Thymus (tissue), 14 donors: ENCODE measurements at places on chromosomes 12 and 14.

- H3K4me3 ChIP-seq, result no peak overlapping the region
- no peak for DNase-seq
- no peaks in the 10 kb centered on the region for H3K36me3 ChIP-seq
- no peaks in the 10 kb centered on the region for H3K27me3 ChIP-seq
- no peak overlapping the region for H3K27ac ChIP-seq
Observed at GRCh38 chr14:70536830-70537229, 2.0 kb upstream of the ADAM20 start.

DNA sequence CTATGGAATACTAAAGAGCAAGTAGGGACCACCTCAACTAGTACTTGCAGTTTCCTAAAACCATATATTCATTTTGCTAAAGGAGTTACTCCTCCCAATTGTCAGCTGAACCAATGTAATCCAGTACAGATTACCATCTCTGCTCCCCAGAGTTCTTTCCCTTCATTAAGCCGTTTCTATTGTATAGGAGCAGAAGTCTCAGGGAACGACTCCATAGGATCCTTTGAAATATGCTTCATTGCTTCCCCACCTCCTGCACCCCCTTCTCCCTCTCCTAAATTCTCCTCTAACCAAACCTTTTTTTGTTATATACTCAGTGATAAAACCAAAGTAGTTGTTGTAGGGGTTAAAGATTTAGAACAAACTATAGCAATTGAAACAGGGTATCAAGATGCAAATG, 30.7 kb upstream of the LALBA start:
- H3K4me1 ChIP-seq, result no peaks in the 10 kb centered on the region
- no peak overlapping the region for H3K27ac ChIP-seq
- H3K27me3 ChIP-seq, result no peaks in the 10 kb centered on the region
- no peaks in the 10 kb centered on the region for H3K36me3 ChIP-seq

- peaks cover 7% of the 10 kb centered on the region for H3K4me1 ChIP-seq
- no peak overlapping the region for H3K4me3 ChIP-seq
- H3K27ac ChIP-seq, result no peak overlapping the region
- no peaks in the 10 kb centered on the region for H3K36me3 ChIP-seq
Observed at GRCh38 chr12:89278169-89278568, 74.1 kb downstream of the DUSP6 start.

DNA sequence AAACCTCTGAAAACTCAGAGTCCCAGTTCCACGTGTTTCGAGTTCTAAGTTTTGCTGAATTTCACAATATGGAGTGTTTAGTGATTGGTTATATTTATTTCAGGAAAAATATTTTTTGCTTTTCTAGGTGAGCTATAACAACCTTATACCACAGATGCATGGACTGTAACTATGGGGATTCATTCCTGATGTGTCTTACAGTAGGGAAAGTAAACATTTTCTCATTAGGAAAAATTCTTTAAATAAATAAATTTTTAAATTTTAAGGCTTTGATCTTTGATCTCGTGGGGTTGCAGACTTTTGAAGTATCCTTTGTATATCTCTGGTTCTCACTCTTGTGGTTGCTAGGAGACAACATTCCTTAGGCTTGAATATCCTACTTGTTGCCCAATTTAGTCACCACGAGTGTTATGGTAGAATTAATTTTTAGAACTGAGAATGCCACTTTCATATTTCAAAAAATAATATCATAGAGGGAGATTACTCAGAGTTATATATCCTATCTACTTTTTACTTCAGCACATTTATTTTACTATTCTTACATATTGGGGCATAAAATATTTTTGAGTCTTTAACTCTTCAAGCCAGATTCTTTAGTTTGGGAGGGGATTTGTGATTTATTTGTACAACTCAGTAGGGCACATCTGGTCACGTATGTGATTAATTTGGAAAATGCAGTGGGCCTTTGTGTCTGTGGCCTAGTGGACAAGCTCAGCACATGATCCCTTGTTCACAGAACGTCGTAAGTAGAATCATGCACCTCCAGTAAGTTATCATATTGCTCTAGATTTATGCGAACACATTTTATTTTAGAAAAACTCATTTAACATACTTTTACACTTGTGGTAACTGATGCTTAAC, 224.0 kb downstream of the TTC6 start:
- H3K27ac ChIP-seq, result no peak overlapping the region
- H3K36me3 ChIP-seq, result no peaks in the 10 kb centered on the region
- H3K27me3 ChIP-seq, result no peaks in the 10 kb centered on the region
- no peak overlapping the region for H3K4me3 ChIP-seq

DNA sequence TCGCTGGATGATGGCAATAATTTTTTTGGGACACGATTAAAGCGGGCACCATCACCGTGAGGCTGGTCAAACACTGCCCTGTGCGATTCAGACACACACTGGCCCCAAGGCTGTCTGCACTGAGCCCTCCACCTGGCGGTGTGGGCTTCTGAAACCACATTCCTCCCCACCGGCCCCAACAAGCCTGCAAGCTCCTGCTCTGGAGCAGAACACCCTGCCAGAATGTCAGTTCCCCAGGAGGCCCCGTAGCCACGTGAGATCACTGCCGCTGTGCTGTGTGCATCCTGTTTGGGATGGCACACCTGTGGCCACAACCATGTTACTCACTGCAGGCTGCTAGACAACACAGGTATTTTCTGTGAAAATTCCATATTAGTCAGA, 7.9 kb downstream of the GSC start:
- H3K4me1 ChIP-seq, result no peaks in the 10 kb centered on the region
- no peak overlapping the region for H3K4me3 ChIP-seq
- H3K36me3 ChIP-seq, result no peaks in the 10 kb centered on the region
- no peak overlapping the region for H3K27ac ChIP-seq
- H3K27me3 ChIP-seq, result peaks cover 50% of the 10 kb centered on the region
- no peak for DNase-seq

DNA sequence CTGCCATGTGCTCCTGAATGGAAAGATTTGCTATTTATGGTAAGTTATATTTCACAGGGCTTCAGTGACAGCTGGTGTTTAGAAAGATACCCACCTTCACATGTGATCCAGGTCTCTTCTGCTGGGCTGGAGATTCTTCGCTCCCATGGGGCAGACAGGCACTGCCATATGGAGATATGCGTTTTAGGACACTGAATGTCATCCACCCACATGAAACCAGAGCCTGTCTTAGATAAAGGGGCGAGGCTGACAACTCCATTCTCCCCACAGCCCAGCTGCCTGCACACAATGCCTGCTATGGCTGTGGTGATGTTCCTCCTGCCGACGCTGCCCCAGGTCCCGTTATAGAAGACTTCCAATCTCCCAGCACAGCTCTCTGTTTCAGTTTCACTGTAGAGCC, 69.4 kb downstream of the ACSM4 start:
- no peak for DNase-seq
- H3K36me3 ChIP-seq, result no peaks in the 10 kb centered on the region
- no peaks in the 10 kb centered on the region for H3K4me1 ChIP-seq
- H3K27me3 ChIP-seq, result no peaks in the 10 kb centered on the region

- no peaks in the 10 kb centered on the region for H3K27me3 ChIP-seq
- no peaks in the 10 kb centered on the region for H3K36me3 ChIP-seq
- no peak for DNase-seq
- H3K4me3 ChIP-seq, result no peak overlapping the region
Observed at GRCh38 chr14:64676410-64677008, 27.7 kb upstream of the PLEKHG3 start.

DNA sequence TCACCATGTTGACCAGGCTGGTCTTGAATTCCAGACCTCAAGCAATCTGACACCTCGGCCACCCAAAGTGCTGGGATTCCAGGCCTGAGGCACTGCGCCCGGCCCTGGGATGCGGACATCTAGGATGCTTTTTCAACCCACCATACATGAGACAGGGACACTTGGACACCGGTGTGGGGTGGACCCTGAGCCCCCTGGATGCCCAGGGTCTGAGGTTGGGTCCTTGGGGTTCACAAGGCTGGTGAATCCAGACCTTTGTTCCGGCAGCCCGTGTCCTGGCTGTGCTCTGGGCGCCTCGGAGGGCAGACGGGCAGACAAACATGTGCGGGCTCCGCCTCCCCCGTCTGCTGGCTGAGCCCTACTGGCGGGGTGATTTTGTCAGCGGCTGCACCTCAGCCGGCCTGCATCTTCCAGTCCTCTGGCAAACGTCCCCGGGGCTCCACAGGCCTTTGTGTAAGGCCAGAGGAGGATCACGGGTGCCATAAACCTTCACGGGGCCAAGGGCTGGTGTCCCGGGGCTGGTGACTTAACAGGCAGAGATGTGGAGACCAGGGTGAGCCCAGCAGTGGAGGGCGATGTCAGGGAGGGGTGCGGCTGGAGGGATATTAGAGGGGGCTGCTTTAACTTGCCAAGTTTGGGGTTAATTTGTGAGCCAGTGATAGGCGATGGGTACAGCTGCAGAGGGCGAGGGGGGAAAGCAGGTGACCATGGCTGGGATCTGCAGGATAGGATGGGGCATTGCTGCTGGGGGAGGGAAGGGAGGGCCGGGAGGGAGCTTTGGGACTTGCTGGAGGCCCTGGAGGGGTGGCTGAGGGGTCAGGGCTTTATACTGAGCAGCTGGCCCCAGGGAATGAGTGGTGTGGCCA, 5.8 kb downstream of the ASPG start:
- H3K4me3 ChIP-seq, result no peak overlapping the region
- no peaks in the 10 kb centered on the region for H3K36me3 ChIP-seq
- peaks cover 15% of the 10 kb centered on the region for H3K27me3 ChIP-seq
- no peak for DNase-seq

GRCh38 chr12:15289192-15289591, 33.1 kb upstream of the PTPRO start:
- DNase-seq, result no peak
- no peaks in the 10 kb centered on the region for H3K4me1 ChIP-seq
- H3K27ac ChIP-seq, result no peak overlapping the region
- H3K27me3 ChIP-seq, result no peaks in the 10 kb centered on the region

- H3K4me3 ChIP-seq, result no peak overlapping the region
- H3K36me3 ChIP-seq, result no peaks in the 10 kb centered on the region
- H3K27me3 ChIP-seq, result no peaks in the 10 kb centered on the region
- H3K27ac ChIP-seq, result no peak overlapping the region
Observed at GRCh38 chr14:72810201-72810600, 83.7 kb downstream of the DPF3 start.

DNA sequence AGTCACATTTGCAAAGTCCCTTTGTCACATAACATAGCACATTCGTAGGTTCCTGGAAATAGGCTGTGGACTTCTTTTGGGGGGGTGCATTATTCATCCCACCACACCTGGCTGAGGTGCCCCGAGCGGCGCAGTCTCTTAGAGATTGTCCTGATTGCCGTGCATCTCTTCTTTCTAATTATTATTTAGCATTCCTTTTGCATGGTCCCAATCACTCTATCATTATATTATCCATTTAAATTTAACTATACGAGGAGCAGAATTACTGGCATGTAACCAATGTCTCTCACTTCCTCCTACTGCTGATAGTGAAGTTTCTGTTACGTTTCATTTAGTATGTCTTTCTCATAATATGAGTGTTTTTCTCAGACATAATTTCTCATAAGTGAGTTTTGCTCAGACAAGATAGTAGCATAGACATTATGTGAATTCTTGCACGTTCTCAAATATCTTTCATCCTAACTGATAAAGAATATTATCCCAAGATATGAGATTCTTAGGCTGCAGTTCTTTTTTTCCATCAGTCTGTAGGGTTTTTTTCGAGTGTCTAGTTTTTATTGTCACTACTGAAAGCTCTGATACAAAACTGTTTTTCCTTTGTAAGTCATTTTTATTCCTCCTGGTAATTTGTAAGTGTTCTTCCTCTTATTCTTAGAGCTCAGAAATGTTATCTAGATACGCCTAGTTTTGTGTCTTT, 444.3 kb downstream of the NELL2 start:
- H3K4me3 ChIP-seq, result no peak overlapping the region
- H3K27ac ChIP-seq, result no peak overlapping the region
- DNase-seq, result no peak
- no peaks in the 10 kb centered on the region for H3K27me3 ChIP-seq

DNA sequence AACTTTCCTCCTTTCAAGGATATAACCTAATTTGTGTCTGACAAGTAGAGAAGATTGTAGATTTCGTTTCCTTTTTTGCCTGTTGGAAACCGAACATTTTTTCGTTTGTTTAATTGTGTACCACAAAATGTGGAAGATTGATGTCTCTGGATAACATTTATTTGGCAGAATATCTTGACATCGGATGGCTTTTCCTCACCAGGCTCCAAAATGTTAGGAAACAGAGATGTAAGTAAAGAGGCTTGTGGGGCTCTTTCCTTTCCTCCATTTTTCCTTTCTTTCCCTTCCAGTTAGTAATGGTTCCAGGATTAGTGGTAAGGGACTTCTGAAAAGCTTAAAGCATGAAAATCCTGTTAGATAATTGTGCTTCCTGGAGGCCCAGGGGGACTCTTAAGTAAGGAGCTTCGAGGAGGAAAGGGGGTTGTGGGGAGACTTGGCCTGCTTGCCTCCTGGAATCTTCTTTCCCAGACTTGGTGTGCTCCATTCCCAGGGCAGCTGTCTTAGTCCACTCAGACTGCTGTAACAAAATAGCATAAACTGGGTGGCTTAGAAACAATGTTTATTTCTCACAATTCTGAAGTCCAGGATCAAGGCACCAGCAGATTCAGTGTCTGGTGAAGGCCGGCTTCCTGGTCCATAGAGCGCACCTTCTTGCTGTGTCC, 243.1 kb upstream of the PWP1 start:
- no peaks in the 10 kb centered on the region for H3K27me3 ChIP-seq
- H3K27ac ChIP-seq, result peak overlapping the region; percentile 26
- H3K36me3 ChIP-seq, result no peaks in the 10 kb centered on the region
- no peaks in the 10 kb centered on the region for H3K4me1 ChIP-seq

DNA sequence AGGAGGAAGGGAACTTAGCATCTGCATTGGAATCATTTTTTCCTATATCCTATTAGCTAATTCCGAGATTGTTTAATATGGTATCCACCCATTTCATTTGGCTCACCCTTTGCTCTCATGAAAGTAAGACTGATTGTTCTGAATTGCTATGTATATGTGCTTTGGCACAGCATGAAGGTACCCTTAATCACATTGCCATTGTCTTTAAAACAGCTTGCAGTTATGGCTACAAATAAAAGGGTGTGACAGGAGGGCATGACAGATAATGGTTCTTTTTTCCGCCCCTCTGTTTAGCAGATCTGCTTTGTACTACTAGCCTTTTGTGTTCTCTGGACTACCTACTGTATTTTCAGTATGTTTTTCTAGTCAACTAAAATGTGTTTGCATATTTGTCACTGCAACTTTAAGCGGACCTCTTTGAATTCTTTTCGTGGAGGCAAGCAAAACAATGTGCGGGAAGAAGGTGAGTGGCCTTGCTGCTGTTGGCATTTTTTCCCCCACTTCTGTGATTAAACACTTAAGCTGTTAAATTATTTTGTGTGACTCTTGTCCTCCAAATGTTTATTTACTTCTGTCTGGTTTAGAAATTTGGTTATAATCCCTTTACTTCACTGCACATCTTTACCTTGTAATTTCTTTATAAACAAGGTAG, 35.8 kb downstream of the FBXO34 start:
- H3K27ac ChIP-seq, result no peak overlapping the region
- no peak overlapping the region for H3K4me3 ChIP-seq
- H3K36me3 ChIP-seq, result no peaks in the 10 kb centered on the region

GRCh38 chr12:27143256-27144069, 61.1 kb upstream of the C12orf71 start:
- no peak overlapping the region for H3K27ac ChIP-seq
- no peaks in the 10 kb centered on the region for H3K27me3 ChIP-seq
- DNase-seq, result no peak
- H3K36me3 ChIP-seq, result no peaks in the 10 kb centered on the region

GRCh38 chr12:25518512-25518911, 34.6 kb downstream of the LMNTD1 start:
- H3K27me3 ChIP-seq, result no peaks in the 10 kb centered on the region
- no peak overlapping the region for H3K27ac ChIP-seq
- no peak for DNase-seq

GRCh38 chr12:106764738-106765137, 9.7 kb upstream of the RIC8B start:
- no peak for DNase-seq
- no peak overlapping the region for H3K4me3 ChIP-seq
- no peak overlapping the region for H3K27ac ChIP-seq
- H3K27me3 ChIP-seq, result peaks cover 20% of the 10 kb centered on the region
